SJCRH30 (cell line): ENCODE measurements at places on chromosomes 2 and 18.
A peak's percentile ranks its signal among the peaks of the same experiment; 100 is the strongest.

DNA sequence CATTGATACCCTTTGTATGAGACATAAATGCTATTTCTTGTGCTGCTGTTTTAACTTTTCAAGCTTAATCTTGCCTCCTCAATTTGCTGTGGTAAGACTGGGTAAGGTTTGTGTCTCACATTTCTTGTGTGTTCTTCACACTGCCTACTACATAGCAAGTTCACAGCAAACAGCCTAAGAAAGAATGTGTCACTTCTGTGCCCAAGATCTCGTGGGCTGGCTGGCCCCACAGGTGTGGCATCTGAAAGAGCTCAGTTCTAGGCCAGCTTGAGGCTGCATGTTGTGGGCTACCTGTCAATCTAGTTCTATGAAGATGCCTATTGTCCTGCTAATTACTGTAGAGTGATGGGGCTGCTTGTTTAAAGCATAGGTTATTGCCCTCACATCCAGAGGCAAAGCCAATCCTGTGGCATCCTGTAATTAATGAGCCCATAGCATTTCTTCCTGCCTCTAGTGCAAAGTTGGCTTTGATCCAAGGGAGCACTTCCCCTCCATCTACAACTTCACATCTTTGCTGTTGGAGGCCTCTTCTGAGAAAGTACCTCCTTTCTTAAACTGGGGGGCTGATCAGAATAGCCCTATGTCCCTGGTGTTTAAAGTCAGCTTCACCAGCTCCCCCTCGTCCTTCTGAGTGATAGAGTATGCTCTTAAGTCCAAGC, 40.9 kb upstream of the ASPRV1 start:
- H3K27me3 ChIP-seq = no peaks in the 10 kb centered on the region
- no peak overlapping the region for H3K27ac ChIP-seq
- DNase-seq = no peak
- no peaks in the 10 kb centered on the region for H3K36me3 ChIP-seq

DNA sequence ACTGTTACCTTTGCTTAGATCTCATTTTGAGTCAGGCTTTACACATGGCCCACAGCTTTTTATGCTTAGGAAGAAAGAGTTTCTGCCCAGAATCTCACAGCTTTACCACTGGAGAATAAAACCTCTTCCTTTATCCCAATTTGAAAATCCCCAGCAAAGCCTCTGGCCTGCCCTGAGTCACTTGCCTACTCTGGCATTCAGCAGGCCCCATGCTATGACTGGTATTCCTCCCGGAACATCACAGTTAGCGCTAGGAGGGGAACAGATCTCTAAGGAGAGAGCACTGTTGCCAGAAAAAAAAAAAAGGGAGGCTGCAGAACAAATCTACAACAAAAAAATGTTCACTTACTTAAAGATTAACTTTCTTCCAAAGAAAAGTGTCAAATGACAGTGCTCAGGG, 152.9 kb upstream of the DNMT3A start:
- H3K4me3 ChIP-seq = no peak overlapping the region
- no peaks in the 10 kb centered on the region for H3K27me3 ChIP-seq
- peaks cover 14% of the 10 kb centered on the region for H3K4me1 ChIP-seq
- H3K27ac ChIP-seq = no peak overlapping the region
- no peak for DNase-seq

GRCh38 chr18:26215247-26215970, 10.8 kb upstream of the TAF4B start:
- no peaks in the 10 kb centered on the region for H3K36me3 ChIP-seq
- no peak overlapping the region for H3K4me3 ChIP-seq
- H3K4me1 ChIP-seq = no peaks in the 10 kb centered on the region
- no peak for DNase-seq

- H3K27ac ChIP-seq = peak within 1 kb of the TSS; percentile 39; the same call in 1 of the 2 replicates
- H3K4me1 ChIP-seq = no peaks in the 10 kb centered on the region; the same call in 1 of the 2 replicates
- no peaks in the 10 kb centered on the region; the same call in 1 of the 2 replicates for H3K36me3 ChIP-seq
- H3K4me3 ChIP-seq = peak within 1 kb of the TSS; percentile 88
- no peaks in the 10 kb centered on the region for H3K27me3 ChIP-seq
These were observed at the start of gene SOCS6 for GRCh38 chr18:70288851-70289328. Gene SOCS6 (plus strand): TSS chr18:70289045. CDS start chr18:70324669, 35,624 bp downstream.

DNA sequence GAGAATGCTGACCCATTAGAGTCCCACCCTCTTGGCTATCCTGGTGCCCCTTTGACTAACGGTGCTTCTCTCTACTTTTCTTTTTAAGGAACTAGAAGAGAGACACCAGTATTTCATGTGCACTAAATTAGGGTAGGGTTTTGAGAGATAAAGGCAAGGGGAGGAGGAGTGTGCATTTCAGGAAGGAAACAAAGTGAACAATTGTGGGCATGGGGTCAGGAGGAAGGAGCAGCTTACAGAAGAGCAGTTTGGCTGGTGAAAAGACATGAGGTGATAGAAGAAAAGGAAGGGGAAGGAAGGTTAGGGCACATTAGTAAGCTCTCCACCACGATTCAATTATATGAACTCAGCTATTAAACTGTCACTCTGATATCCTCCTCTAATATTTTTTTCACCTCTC, 105.8 kb upstream of the CTAGE1 start:
- H3K27me3 ChIP-seq = no peaks in the 10 kb centered on the region
- no peak overlapping the region for H3K4me3 ChIP-seq
- H3K27ac ChIP-seq = no peak overlapping the region
- no peaks in the 10 kb centered on the region for H3K4me1 ChIP-seq
- no peaks in the 10 kb centered on the region for H3K36me3 ChIP-seq

GRCh38 chr2:51031021-51031780, 731 bp downstream of the NRXN1 start:
- 0 out of 2 replicates have a peak, but pooled peaks cover 6% of the 10 kb centered on the region for H3K27me3 ChIP-seq
- no peak for DNase-seq
- no peaks in the 10 kb centered on the region; the same call in 1 of the 2 replicates for H3K36me3 ChIP-seq
- H3K27ac ChIP-seq = no peak overlapping the region
- H3K4me3 ChIP-seq = no peak overlapping the region

DNA sequence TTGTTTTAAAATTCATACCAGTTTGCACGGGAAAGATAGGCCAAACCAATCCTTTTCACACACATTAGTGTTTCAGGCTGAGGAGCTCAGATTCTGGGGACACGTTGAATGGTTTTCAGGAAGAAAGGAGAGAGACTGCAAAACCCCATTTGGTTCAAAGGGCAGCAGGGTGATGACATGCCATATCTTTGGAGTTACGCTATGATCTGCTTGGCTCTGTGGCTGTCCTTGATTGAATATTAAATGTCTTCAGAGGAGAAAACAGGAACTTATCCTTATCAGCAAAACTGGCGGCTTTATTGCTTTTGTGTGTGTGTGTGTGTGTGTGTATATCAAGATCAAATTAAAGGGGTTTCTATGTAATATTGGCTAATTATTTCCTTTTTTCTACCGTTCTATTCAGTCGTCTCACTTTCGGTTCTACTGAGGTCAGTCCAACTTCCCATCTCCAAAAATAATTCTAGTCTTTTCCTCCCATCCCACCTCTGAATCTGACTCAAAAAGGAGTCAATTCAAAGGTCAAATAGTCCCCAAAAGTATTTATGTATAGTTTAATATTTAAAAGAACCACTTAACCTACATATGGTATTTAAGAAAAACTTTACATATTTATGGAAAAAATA, 292.9 kb upstream of the CCDC68 start:
- H3K4me1 ChIP-seq = no peaks in the 10 kb centered on the region
- H3K4me3 ChIP-seq = no peak overlapping the region
- no peaks in the 10 kb centered on the region for H3K27me3 ChIP-seq
- no peaks in the 10 kb centered on the region; the same call in 1 of the 2 replicates for H3K36me3 ChIP-seq
- DNase-seq = no peak
- no peak overlapping the region for H3K27ac ChIP-seq

GRCh38 chr2:75751360-75751759, 40.6 kb upstream of the GCFC2 start:
- H3K27ac ChIP-seq = no peak overlapping the region
- no peaks in the 10 kb centered on the region for H3K4me1 ChIP-seq
- no peak overlapping the region for H3K4me3 ChIP-seq
- no peaks in the 10 kb centered on the region for H3K36me3 ChIP-seq
- H3K27me3 ChIP-seq = no peaks in the 10 kb centered on the region

GRCh38 chr2:160063271-160063670, 856 bp upstream of the PLA2R1 start:
- no peak overlapping the region for H3K4me3 ChIP-seq
- H3K27me3 ChIP-seq = no peaks in the 10 kb centered on the region
- no peak overlapping the region for H3K27ac ChIP-seq
- H3K36me3 ChIP-seq = no peaks in the 10 kb centered on the region
